Activated T-cell treated with anti-CD3 and anti-CD28 coated beads, Interleukin-2, amount 50 U/mL, for 72 hours (primary cell): ENCODE measurements at places on chromosomes 1 and 21.

- no peak for DNase-seq
Measured at GRCh38 chr1:119724611-119725218, 13.0 kb downstream of the PHGDH start.

- peak; percentile 30 for DNase-seq
Measured at GRCh38 chr1:116874733-116875249, 34.9 kb upstream of the PTGFRN start.

GRCh38 chr1:179151908-179152682 is 70.2 kb downstream of the TOR3A start:
- no peak for DNase-seq

DNA sequence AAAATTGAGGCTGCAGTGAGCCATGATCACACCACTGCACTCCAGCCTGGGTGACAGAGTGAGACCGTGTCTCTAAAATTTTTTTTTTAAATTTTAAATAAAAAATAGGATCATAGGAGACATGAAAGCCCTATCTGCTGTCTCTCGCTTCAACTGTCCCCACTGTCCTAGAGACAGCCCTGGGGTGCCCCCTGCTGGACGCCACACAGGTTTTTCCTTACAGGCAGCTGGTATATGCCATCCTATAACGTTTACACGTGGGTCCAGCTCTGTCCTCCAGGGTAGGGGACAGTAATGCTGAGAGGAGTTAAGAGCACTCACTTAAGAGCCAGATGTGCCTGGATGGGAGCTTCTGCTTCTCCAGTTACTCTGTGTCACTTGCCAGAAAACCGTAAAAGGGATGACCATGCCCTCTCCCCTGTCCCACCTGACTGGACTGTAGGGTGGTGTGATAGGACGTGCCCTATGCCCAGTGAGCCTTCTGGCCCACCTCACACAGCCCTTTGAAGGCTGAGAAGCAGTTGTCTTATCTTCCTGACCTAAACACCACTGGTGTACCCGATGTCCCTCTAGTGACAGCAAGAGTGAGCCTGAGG is 8.5 kb downstream of the FBXO2 start:
- DNase-seq, result peak; percentile 85

- DNase-seq, result no peak
Measured at GRCh38 chr1:117113199-117113598, 8.3 kb downstream of the TRIM45 start.

DNA sequence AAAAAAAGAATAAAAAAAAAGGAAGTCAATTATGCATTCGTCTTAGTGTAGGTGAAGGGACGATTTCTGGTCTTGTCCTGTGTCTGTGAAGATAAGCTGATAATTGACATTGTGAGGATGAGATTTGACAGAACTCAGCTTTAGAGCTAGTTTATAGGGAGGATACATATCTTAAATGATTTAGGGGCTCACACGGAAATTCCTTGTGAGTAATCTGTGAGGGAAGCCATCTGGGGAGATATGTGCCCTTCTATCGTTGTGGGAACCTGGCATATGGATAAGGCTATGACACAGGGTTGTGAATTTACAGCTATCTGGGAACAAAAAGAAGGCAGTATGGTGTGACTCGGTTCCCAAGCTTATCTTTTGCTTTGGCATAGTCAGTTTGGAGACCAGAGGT is 71.1 kb downstream of the RABGAP1L start:
- DNase-seq, result no peak

GRCh38 chr1:44790968-44791801 is 3.2 kb upstream of the BEST4 start:
- no peak for DNase-seq

- no peak for DNase-seq
Measured at GRCh38 chr1:228077565-228078330, 4.8 kb upstream of the ARF1 start.

GRCh38 chr1:208997726-208998312 is 585.7 kb upstream of the CAMK1G start:
- no peak for DNase-seq

DNA sequence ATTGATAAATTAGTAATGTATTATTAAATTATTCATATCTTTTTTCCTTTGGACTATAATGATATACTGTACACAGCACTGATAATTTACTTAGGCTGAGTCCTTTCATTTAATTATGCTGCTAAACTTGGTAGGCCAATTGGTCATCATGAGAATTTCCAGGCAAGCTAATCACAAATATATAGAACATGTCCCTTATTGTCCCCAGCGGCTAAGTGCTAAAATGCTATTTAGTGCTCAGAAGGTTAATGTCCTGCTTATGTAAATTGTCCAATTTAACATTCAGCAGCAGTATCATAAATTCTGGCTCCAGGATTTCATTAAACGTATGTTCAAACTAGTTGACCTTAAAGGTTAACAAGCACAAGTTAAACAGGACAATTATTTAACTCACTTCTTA is 30.0 kb upstream of the RRP15 start:
- DNase-seq, result no peak

GRCh38 chr1:186887203-186887602 is 58.5 kb downstream of the PLA2G4A start:
- DNase-seq, result no peak

DNA sequence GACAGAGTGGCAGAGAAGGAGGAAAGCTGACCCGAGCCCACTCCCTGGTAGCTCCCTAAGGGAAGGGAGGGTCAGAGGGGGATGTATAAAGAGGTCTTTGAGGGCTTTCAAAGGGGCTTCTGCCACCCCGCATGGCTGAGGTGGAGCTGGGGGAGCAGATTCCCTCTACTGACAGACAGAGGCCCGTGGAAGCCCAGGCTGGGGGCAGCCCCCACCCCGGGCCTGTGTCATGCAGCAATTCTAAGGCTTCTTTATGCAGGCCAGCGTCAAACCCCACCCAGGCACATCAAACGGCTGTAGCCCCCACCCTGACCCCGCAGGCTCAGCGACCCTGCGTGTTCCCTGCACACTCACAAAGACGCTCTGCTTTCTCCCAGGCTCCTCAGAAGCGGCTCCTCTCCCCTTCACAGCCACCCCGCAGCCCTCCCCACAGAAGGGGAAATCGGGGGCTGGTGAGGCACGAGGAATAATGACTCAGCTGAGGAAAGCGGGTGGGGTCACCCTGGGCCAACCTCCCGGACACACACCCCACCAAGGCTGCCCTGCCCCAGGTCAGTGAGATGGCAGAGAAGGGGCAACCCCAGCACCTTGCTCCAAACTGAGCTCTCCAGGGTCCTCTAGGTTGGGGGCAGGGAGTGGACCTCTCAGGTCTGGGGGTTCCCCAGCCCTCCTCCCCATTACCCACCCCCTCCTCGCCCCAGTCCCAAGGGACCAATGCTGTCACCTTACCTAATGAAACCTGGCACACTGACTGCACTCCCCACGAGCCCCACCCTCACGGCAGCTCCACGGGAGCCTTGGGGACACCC is 10.8 kb downstream of the SLC45A3 start:
- DNase-seq, result no peak

GRCh38 chr1:34850382-34850781 is 9.2 kb downstream of the SMIM12 start:
- DNase-seq, result no peak

DNA sequence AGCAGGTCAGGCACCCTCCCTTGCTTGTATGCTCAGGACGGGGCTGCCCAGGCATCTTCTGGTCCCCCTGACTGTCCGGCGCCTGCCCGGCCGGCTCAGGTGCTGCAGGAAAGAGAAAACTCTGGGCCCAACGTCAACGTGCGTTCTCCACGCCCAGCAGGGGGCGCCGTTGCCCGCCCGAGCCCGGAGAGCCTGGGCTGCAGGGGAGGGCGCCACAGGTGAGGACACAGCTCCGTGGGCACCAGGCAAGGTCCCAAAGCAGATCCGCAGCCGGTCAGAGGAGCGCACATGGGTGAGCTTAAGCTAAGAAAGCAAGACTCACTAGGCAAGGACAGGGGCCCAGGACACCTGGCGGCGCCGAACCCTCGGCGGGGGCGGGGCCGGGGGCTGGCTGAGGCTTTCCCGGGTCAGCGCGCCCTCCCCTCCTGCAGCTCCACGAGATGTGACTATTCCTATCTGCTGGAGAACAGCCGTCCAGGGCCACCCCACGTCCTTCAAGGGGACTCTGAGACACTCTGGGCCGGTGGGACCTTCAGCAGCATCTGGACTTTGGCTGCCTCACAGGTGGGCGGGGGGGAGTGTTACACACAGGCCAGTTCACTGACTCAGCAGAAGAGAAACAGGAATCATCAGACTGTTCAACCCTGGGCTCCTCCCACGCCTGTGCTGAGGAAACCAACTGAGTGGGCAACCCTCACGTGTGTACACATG is 29.3 kb downstream of the KRTAP10-1 start:
- peak; percentile 78 for DNase-seq

DNA sequence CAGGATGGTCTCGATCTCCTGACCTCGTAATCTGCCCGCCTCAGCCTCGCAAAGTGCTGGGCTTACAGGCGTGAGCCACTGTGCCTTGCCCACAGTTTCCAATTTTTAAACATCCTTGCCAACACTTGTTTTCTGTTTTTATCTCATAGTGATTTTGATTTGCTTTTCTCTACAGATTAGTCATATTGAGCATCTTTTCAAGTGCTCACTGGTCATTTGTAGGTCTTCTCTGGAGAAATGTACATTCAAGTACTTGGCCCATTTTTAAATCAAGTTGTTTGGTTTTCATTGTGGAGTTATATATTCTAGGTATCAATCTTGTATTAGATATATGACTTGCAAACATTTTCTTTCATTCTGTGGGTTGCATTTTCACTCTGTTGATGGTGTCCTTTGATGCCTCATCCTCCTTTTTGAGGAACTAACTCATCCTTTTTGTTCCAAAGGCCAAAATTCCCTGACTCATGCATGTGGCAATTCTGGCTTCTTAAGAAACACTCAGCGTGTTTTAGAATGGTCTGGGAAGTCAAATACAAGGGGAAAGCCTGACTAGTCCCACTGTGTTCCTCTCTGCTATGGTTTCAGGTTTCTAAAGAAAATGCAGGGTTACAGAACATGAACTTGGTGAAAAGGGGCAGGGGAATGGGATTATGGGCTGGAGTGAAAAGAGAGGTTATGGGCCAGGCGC is 37.3 kb downstream of the PTAFR start:
- peak; percentile 24 for DNase-seq

- DNase-seq, result no peak
Measured at GRCh38 chr1:176854758-176855745, 309.5 kb downstream of the ASTN1 start.

DNA sequence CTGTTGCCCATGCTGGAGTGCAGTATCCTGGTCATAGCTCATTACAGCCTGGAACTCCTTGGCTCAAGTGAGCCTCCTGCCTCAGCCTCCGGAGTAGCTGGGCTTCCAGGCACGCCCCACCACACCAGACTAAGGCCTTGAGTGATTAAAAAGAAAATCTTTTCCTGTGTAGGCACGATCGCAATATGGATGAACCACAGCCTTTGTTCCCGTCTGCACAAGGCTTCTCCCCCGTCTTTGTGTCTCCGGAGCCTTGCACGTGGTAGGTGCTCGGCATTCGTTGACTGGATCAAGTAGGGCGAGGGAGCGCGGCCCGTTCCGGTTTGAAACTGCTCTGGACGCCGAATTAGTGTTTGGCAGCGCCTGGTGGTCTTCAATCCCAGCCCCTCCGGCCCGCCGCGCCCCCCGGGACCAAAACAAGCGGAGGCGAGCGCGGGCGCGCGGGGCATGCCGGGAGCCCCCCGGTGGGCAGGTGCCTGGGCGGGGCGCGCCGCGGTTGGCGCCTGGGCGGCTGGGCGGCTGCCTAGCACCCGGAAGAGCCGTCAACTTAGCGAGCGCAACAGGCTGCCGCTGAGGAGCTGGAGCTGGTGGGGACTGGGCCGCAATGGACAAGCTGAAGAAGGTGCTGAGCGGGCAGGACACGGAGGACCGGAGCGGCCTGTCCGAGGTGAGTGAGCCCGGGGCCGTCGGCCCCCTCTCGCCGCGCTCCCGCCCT is at the start of gene SFT2D2:
Gene SFT2D2 (plus strand): TSS at position 529 of the 715 bp plus-strand sequence. CDS start 76 bp downstream, at position 605.
- DNase-seq, result peak; percentile 84

DNA sequence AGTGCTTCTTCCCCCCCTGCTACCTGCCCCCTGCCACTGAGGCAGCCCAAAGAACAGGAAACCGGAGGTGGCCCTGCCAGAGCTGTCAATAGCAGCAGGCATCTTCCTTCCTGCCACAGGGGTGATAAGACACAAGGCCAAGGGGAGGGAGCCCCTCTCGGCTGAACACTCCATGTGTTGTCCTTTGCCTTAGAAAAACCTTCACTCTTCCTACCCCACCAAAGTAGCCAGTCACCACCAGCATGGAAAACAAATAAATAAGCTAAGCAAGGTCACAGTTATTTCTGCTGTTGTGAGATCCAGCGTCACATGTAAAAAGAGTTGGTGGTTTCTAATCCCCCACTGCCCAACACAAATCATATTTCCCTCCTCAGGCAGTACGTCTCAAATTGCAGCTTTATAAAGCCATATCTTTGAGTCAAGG is 104.8 kb upstream of the DPT start:
- DNase-seq, result no peak

GRCh38 chr1:38166461-38166860 is 119.9 kb upstream of the POU3F1 start:
- no peak for DNase-seq

- DNase-seq, result no peak
Measured at GRCh38 chr1:200965111-200965805, 58.3 kb downstream of the KIF21B start.

DNA sequence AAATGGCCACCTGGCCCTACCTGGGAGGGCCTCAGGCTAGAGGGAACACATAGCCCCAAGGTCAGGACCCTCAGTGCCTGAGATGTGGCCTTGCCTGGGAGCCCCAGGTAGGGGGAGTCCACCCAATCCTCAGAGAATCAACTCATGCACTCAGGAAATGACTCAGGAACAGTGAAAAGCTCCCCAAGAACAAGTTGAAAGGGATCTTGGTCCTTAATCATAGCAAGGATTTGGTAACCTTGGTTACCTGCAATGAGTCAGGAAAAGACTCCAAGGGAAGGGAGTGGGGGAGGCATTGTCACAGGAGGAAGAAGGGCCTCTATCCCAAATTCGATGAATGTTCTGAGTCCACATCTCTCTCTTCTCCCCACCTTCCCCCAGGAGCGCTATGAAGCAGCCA is 17.0 kb downstream of the MAP7D1 start:
- DNase-seq, result no peak

DNA sequence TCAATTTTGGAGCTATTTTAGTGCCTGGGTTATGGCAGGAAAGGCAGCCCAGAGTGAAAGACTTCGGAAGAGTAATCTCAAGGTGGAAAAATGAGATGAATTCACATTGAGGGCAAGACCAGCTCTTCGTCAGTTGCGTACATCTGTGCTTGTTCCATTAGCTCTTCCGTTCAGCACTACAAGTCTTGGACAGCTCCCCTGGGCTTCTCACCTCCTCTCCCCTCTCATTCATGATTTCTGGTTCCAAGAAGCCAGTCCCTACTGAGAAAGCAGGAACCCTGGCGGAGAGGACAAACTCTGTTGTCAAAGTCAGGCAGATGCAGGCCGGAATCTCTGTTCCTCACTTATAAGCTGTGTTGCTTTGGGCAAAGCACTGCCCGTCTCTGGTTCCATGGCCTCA is 76.5 kb downstream of the ACTL8 start:
- DNase-seq, result no peak

GRCh38 chr1:164668491-164669400 is 109.8 kb downstream of the PBX1 start:
- DNase-seq, result no peak

GRCh38 chr1:202291961-202292712 is 49.6 kb downstream of the UBE2T start:
- no peak for DNase-seq
